SW480 (cell line): ENCODE measurements at places on chromosomes 11 and 22.

- no peak for DNase-seq
These were observed 39.6 kb downstream of the PDE2A start for GRCh38 chr11:72634472-72635095.

- no peak for DNase-seq
These were observed 63.3 kb upstream of the PHF21B start for GRCh38 chr22:45073064-45073463.

GRCh38 chr11:8221046-8221723, 42.5 kb downstream of the LMO1 start:
- no peak for DNase-seq

GRCh38 chr11:117649296-117650055, 147.5 kb downstream of the DSCAML1 start:
- DNase-seq: no peak

- DNase-seq: no peak
These were observed 101.6 kb downstream of the CSNK2A3 start for GRCh38 chr11:11251394-11251970.
